ENCODE measurements at places on chromosomes 5 and 9.

- DNase-seq = no peak
These were observed 567.4 kb downstream of the PRR16 start for GRCh38 chr5:121031491-121031890.

DNA sequence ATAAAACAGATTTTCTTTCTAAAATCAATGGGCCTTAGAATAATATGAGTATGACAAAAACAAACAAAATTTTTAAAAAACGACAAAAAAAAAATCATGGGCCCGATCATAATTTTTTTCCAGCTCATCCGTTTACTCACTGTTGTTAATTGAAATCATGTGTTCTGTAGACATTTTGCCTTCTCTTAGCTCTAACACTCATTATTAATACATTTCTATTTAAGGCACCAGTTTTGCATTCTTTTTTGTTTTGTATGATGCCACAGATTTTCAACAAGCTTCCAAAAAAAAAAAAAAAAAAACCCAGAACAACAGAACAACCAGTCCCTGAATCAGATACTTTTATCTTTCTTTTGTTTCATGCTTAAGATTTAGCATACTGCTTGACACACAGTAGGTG is 86.4 kb downstream of the PRLR start:
- no peak for DNase-seq

DNA sequence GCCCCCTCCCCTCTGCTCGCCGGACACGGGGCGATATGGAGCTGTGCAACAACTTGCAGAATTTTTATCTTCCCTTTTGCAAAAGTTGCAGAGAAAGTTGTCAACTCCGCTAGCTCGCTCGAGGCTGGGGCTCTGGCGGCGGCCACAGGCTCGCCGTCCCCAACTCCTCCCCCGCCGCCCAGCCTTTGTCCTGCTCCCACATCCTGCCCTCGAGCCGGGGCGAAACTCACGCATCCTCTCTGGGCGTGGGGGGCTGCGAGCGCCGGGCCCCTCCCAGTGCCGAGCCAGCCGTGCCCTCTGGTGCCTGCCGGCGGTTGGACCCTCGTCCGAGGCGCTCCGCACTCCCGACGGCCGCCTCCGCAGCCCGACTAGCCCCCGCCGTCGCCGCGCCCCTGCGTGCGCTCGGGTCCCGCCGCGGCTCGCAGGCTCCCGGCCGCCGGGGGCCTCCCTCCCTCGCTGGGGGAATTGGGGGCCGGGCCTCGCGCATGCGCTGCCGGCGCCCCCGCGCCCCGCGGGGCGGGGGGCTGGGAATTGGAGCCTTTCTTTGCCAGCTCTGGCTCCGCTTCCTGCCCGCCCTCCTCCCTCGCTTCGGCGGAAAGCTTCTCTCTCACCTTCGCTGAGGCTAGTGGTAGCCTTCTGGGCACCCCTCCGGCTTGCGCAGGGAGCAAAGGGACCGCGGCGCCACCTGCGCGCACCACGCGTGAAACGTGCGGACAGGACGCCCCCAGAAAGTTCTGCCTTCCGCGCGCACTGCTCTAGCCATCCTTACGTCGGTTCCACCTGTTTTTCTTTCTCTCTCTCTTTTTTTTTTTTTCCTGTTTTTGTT is at the start of gene CCNJL:
TSS of gene CCNJL (minus strand) at position 431 of the 826 bp plus-strand sequence. CDS start 641 bp downstream, outside the sequence.
- DNase-seq = no peak

GRCh38 chr9:127066060-127066850 is 56.2 kb downstream of the ANGPTL2 start:
- no peak for DNase-seq

DNA sequence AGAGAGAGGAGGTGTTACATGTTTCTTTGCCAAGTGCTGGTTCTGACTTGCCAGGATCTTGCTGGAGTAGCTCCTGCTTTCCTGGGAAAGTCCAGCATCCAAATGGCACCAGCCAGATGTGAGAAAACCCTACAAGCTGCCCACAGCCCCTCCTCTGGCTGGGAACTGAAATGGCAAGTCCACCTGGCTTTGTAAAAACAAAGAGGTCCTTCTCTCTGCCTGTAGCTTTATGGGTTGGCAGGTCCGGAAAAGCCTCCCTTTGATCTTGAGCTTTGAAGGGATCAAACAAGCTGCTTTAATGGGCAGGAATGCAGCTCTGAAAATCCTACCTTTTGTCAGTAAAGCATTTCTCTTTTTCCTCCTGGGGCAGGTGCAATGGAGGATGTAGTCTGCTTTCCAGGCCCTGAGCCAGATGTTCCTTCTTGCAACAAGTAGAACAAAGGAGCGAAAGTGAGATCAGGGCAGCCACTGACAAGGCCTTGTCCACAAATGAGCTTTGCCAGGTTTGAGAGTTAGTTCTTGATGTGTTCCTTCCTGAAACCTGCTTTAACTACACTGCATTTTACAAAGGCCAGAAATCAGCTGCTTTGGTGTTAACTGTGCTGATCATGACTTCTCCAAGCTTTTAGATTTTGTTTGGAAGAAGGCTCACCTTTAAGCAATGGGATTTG is 456.7 kb downstream of the ZNF608 start:
- DNase-seq = no peak

GRCh38 chr9:77561331-77562018 is 86.6 kb downstream of the GNA14 start:
- no peak for DNase-seq

GRCh38 chr5:54095969-54096368 is 214.4 kb downstream of the ARL15 start:
- no peak for DNase-seq

GRCh38 chr9:78369639-78370219 is 72.8 kb downstream of the PSAT1 start:
- no peak for DNase-seq

DNA sequence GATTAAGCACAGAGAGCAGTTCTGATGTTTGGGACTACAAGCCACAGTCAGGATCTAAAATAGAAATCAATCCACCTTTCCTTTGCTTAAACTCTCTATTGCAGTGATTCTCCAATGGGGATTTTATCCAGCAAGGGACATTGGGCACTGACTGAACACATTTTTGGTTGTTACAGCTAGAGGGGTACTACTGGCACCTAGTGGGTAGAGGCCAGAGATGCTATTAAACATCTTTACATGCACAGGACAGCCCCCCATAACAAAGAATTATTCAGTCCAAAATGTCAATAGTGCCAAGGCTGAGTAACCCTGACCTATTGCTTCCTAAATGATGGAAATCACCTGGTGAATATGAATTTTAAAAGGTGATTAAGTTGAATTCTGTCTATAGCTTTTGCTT is 12.0 kb downstream of the ZNF622 start:
- DNase-seq = no peak

- DNase-seq = no peak
These were observed 86.0 kb upstream of the TBC1D2 start for GRCh38 chr9:98341157-98342097.

DNA sequence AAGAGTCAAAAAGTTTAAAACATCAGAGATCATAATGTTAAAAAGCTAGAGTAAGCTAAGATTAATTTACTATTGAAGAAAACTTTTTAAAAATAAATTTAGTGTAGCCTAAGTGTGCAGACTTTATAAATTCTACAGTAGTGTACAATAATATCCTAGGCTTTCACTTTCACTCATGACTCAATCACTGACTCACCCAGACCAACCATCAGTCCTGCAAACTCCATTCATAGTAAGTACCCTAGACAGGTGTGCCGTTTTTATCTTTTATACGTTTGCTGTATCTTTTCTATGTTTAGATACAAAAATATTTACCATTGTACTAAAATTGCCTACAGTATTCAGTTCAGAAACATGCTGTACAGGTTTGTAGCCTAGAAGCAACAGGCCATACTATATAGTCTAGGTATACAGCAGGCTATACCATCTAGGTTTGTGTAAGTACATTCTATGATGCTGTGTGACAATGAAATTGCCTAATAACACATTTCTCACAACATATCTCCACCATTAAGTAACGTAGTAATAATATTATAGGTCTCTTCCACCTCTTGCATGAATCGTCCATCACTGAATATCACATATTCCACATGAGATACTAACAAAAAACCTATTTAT is 59.2 kb downstream of the MEGF9 start:
- no peak for DNase-seq

DNA sequence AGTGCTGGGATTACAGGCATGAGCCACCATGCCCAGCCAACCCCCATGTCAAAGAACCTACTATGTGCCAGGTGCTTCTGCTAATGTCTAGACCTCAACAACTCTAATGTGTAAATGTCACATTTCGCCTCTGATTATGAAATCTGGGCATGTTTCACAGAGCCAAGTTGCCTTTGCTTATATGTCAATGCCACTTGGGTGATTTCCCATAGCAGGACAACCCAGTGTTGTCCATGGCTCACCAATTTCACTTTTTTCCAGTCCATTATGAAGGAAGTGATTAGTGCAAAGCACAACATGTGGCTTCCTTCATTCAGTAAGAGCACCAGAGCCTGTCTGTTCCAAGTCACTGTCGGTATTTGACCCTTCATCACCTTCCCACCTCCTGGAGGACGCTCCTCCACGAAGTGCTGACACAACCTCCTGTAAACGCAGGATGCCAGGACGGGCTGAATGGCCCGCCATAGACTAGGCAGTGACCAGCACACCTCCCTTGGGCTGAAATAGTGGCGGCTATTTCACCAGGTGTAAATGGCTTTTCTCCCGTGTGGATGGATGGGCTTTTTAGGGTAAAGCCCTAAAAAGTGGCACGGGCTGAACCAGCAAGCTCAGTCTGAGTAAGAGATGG is 962 bp upstream of the PKN3 start:
- no peak for DNase-seq

GRCh38 chr9:21711504-21711903 is 90.9 kb upstream of the MTAP start:
- DNase-seq = no peak

DNA sequence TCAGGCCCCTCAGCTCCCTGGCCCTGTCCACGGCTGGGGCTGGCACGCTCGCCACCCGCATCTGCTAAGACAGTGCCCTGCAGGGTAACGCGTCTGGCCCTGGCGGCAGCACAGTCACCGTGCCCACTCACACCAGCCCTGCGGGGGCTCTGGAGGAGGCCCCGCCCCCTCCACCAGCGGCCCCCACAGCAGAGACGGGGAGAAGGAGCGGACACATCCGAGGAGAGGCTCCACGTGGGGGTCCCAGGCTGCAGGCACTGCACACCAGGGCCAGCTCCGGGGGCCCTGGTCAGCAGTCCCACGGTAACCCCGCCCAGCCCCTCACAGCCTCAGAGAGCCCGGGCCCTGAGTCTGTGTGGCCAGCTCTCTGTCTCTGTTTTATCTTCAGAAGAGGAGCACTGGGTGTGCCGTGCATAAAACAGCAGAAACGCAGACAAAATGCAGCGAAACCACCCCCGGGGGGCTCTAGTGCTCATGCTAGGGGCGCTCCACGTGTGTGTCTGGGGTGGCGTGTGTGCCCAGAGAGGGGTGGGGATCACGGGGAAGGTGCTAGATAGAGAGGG is 47.5 kb upstream of the NRARP start:
- DNase-seq = no peak

DNA sequence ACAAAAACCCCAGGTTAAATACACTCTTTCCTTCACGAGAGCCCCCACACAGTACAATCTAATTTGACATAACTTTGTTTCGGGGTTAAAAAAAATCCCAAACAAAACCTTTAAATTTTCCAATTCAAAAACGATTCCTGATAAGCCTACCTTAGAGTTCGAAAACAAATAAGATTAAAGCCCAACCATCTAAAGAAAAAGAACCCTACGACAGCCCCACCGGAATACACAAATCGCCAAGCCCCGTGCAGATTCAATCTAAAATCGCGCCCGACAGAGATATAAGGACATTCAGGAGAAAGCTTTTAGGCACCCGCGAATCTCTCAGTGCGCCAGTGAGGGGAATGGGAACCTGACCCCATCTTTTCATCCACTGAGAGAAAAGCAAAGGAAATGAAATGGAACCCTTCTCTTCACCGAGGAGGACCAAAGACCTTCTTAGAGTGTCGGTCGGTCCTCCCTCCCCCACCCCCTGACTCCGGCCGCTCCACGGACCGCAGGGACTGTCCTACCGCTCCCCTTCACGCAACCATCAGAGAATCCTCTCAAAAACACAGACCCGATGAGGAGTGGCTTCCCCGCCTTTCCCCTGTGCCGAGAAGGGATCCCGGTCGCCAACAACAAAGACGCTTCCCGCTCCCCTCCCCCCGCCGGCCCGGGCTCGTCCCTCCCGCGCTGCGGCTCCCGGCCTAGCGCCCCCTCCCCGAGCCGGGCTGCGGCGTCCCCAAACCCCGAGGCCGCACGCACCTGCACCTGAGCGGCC is 925 bp downstream of the ABHD17B start:
- DNase-seq = no peak

All from activated CD8-positive, alpha-beta memory T cell treated with anti-CD3 and anti-CD28 coated beads for 4 hours (primary cell).